ENCODE measurements at places on chromosomes 6 and 20.

DNA sequence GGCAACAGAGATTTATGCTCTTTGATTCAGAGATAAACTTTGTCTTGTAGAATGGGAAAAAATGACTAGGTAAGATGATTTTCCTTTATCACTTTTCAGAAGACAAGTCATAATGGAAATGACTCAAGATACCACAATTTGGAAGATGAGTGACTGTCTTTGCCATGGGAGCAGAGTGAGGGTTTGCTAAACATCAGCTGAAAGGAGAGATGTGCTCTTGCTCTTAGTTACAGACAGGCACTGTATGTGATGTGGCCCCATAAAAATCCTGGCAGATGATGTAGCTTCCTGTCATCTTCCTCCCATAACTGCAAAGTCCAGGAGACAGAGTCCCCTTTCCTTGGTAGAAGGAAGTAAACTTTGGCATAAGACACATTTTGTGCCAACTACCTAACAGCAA, 47.6 kb downstream of the BACH2 start:
- no peak for DNase-seq

- DNase-seq, result no peak
These were observed 56.9 kb upstream of the CTNNBL1 start for GRCh38 chr20:37636977-37637376.

- DNase-seq, result no peak
These were observed 148.8 kb downstream of the CFAP61 start for GRCh38 chr20:20201124-20201523.

DNA sequence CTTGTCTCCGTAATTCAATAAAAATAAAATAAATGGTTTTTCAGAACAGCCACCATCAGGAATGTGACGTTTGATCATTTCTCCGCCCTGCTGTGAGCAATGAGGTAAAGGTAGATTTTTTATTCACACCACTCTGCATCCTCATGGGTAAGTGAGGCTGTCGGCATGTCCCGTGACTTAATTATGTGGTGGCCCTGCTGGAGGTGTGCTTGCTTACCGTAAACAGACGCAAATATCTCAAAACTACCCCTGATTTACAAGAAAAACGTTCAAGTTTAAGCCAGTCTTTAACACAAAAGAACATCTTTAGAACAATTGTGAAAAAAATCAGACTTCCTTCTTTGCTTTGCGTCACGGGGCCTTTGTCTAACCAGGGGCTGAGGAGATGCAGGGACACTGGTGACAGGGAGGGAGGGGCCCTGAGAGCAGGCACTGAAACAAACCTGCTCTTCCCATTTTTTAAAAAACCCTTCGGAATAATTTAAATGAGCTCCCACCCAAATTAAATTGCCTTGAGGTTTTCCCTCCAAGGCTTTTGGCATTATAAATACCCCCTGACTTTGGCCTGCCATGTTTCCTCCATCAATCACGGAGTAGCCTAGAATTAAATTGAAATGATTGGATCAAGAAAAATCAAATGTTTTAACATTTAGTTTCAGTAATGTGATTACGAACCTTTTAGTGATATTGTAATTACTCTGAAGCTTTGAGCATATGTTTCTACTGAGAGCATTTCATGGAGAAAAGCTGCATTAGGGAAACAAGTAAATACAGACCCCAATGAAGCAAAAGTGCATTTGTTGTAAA, 13.4 kb downstream of the PRKN start:
- no peak for DNase-seq

- DNase-seq, result no peak
These were observed 35.3 kb upstream of the ARFGEF2 start for GRCh38 chr20:48886194-48886593.

- no peak for DNase-seq
These were observed 401.1 kb downstream of the SAMD5 start for GRCh38 chr6:147909640-147910039.

DNA sequence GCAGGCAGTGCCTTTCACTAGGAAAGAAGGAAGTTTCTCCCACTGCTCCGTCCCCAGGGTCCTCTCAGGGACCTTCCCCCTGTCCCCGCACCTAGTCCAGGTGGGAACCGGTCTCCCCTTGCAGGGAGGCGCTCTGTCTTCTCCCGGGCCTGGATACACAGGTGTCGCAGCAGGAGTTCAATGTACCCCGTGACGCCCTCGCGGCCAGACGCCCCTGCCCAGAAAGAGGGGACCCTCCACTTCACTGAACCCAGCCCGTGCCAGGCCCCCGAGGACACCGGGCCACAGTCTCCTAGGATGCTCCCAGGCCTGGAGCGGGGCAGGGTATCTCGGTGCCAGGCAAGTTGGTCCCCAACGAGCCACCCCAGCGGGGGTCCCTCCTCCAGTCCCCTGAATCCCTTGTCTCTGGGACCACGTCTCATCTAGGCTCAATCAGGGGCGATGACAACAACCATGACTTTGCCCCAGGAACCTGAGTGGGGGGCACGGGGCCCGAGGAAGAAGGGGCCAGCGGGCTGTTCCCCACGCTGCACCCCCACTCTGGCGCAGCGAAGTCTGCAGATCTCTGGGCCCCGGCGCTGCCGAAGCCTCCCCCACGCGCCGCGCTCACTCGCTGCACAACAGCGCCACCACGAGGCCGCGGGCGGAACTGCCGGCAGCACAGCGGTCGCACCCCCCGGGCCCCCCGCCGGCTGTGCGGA, 103.0 kb downstream of the EDN3 start:
- DNase-seq, result no peak

- DNase-seq, result no peak
These were observed 16.8 kb upstream of the BNIP5 start for GRCh38 chr6:36353411-36353915.

DNA sequence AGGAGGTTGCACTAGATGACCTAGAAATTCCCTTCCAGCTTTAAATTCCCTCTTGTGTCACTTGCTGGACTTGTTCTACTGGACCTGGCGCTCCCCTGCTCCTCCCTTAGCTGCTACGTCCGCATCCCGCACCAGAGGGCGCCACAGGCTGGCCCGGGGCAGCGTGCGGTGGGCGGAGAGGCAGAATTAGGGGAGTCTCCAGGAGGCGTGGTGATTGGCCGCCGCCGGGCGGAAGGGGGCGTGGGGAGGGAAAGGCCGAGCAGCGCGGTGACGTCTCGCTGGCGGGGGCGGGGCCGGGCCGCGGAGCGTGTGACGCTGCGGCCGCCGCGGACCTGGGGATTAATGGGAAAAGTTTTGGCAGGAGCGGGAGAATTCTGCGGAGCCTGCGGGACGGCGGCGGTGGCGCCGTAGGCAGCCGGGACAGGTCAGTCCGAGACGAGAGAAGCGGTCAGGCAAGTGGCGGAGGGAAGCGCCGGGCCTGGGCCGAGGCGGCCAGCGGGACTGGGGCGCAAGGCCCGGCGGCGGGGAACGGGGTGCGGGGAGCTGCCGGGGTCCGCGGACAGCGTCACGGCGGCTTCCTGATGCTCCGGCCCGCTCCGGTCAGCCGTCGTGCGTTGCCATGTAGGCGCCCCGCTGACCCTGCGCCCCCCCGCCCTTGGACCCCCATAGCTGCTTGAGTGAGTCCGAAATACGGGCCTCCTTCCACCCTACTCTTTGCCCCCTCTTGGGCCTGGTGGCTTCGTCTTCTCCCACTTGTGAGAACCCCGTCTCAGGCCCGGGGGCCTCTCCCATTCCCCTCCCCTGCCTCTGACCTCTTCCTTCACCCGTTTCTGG, at the start of gene PPARD:
TSS of gene PPARD (plus strand) at position 301 of the 834 bp plus-strand sequence. CDS start 68,530 bp downstream, outside the sequence.
- DNase-seq, result peak; percentile 67

DNA sequence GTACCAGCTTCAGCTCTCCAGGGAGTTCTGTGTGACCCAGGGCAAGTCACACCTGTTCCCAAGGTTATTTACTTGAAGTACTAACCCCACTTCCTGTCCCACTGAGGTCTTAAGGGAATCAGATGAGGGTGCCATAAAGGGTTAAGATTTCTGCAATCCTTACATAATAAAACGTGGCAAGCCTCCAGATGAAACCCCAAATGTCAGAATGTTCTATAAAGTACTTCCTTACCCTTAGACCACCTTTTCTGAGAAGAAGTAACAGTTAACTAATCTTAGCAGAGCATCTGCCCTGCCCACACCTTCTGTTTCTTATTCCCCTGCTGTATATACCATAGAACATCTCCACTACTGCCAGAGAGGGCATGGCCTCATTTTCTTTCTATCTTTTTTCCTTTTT, 6.0 kb upstream of the AVP start:
- no peak for DNase-seq

Data from NCI-H2081 treated with DMSO at 0.1 percent for 48 hours (cell line).